NB4 (cell line): ENCODE measurements at places on chromosomes 1 and 21.

GRCh38 chr21:39014747-39015146 is 168.5 kb downstream of the PSMG1 start:
- peak; percentile 83 for DNase-seq

DNA sequence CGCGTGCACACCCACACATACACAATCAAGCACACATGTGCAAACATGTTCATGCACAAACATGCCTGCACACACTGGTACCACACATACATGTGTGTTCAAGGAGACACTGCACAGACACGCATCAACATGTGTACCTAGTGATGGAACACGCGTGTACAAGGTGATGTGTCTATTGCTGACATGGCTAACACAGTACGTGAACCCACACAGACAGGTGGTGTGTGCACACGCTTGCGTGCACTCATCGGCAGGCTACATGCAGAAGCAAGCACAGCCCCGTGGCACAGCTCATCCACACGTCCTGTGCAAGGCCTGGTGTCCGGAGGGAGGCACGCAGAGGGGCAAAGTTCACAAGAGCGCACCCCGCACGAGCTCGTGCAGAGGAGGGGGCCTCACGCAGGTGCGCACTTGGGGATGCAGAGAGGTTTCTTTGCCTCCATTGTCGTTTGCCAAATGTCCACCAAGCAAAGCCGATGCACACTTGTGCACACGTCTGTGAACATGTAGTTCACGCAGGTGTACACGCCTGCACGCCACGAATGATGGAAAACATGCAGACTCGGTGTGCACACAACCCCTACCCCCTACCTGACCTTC is 969 bp downstream of the ACAP3 start:
- no peak for DNase-seq

GRCh38 chr1:67711855-67712212 is 26.8 kb downstream of the GADD45A start:
- no peak for DNase-seq

- no peak for DNase-seq
Measured at GRCh38 chr1:162055062-162055461, 14.4 kb upstream of the NOS1AP start.

DNA sequence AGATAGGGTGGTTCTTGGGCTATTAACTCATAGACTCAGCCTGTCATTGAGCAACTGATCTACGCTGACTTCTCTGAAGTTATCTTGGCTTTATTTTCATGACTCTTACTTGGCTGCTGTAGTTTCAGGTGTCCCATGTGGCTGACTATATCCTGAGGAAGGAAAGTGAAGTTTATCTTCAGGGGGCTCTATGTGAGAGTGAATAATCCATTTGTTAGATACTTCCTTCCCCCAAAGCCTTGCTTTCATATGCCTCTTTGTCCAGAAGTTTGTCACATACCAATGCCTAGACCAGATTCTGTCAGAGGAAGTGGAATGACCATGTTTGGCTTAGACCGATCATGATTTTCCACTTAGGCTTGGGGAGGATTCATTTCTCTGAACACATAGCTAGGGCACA is 27.9 kb upstream of the C1orf87 start:
- no peak for DNase-seq

DNA sequence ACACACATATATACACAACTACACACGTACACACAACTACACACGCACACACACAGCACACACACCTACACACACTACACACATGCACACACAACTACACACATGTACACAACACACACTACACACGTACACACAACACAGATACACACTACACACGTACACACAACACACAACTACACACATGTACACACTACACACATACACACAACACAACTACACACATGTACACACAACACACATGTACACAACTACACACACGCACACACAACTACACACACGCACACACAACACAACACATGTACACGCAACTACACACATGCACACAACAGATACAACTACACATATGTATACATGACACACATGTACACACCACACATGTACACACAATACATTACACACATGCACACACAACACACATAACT is 318.1 kb downstream of the CAMTA1 start:
- DNase-seq: no peak

DNA sequence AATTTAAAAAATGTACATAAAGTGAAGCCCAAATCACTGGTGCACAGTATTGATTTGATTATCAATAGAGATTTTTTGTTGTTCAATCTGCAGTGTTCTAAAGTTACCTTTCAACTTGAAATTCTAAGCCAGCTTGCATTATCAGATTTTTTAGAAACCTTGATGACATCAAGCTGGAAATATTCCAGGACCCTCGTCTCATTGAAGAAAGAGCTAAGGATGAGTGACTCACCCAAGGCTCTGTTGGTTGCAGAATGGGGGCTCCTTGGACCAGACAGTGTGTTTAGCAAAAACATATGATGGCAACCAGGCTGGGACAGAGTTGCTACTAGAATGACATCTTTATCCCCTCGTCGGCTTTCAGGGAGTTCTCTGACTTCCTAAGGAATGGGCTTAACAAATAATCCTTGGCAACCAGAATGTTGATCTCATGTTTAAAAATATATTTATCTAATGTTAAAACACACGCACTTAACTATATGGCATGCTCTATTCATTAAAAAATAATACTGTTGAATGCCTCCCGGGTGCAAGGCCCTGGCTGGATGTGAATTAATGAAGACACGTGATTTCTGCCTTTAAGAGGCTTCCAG is 79.7 kb downstream of the RUNX3 start:
- no peak for DNase-seq
